ENCODE measurements at places on chromosomes 2 and 18.
A peak's percentile ranks its signal among the peaks of the same experiment; 100 is the strongest.

DNA sequence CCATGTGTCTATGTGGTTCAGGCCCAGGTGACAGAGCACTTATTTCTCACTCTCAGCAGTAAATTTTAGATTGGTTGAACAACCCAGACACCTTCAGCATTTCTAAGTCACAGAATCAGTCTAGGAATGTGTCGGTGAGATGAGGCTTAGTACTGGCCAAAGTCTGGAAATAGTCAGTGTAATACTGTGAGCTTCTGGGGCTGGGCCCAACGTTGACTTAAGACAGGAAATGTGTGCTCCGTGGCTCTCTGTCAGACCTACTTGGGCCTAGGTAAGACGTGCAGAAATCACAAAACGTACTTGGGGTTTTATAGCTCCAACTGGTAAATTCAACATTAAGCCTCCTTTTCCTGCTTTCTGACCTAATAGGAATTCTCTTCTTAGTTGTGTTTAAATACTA is 160.3 kb upstream of the COL3A1 start:
- peak; percentile 53 for ATAC-seq

- ATAC-seq = no peak
Measured at GRCh38 chr2:31070339-31071125, 67.7 kb downstream of the GALNT14 start.

- peak; percentile 38 for ATAC-seq
Measured at GRCh38 chr18:27942706-27943105, 234.2 kb downstream of the CDH2 start.

GRCh38 chr18:46332921-46333341 is 228.7 kb downstream of the HAUS1 start:
- no peak for ATAC-seq

DNA sequence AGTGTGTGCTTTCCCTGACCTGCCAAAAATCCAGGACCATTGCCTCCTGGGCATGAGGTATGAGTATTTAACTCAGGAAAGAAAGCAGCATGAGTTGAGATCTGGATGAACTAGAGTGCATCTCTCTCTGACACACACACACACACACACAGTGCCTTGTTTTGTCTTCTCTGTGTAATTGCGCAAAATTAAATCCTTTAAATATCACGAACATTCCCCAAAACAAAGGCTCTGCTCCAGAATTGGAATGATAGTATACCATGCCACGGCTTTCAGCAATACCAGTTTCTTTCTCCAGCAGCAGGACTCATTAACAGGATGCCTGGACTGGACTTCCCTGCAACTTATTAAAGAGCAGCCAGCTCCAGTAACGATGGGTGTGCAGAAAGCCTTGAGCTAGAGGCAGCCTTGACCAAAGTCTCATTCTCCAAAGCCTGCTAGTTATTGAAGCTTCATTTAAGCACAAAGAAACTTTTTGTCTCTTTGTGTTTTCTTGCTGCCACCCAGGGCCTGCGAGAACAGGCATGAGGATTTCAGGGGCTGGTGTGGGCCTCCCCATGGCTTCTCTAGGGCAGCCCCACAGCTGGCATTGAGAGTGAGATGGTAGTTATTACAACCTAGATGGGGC is 101.7 kb downstream of the NRP2 start:
- no peak for ATAC-seq

GRCh38 chr2:134973241-134974138 is 54.9 kb downstream of the CCNT2 start:
- no peak for ATAC-seq

DNA sequence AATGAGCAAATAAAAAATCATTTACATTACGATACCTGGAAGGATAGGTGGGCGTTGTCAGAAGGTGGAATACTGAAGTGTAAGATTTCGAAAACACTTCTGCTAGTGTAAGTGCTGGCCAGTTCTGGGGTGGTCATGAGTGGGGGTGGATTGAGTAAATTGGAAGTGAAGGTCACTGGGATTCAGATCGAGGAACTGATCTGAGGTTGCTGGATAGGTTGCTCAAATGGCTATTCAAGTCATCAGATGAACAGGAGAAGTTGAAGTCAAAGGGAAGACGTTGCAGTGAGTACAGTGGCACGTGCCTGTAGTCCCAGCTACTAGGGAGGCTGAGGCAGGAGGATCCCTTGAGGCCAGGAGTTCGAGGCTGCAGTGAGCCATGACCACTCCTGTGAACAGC is 95.7 kb downstream of the MALT1 start:
- no peak for ATAC-seq

GRCh38 chr2:157848213-157848612 is 27.9 kb downstream of the ACVR1 start:
- no peak for ATAC-seq

GRCh38 chr2:86815611-86816010 is 24.9 kb upstream of the CD8A start:
- no peak for ATAC-seq

DNA sequence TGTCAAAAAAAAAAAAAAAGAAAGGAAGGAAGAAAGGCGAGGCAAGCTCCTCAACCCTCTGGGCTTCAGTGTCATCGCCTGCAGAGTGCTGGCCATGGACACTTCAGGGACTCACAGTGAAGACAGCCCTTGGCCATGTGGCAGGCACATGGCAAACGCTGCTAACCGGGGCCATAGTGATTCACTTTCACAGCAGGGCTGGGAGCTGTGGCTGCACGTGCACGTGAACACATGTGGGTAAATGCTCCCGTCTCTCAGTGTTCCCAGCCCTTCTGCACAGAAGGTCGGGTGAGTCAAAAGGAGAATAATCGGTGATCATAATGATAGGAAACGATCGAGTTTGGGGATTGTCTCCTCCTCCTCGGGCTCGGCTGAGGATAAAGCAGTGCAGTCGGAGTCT is 46.1 kb upstream of the UBE2F start:
- ATAC-seq = no peak

DNA sequence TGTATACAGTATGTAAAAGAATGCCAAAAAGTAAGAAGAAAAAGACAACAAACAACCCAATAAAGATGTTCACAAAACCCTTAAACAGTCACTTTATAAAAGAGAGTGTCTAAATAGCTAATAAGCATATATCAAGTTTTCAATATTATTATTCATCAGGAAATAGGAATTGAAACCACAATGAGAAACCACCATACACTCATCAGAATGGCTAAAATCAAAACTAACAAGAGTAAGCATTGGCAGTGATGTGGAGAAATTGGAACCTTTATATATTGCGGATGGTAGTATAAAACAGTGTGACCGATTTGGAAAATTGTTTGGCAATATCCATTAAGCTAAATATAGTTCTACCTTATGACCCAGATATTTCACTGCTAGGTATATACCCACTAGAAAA is 20.5 kb upstream of the TGFA start:
- ATAC-seq = no peak

- no peak for ATAC-seq
Measured at GRCh38 chr2:177547122-177547521, 154.5 kb downstream of the AGPS start.

DNA sequence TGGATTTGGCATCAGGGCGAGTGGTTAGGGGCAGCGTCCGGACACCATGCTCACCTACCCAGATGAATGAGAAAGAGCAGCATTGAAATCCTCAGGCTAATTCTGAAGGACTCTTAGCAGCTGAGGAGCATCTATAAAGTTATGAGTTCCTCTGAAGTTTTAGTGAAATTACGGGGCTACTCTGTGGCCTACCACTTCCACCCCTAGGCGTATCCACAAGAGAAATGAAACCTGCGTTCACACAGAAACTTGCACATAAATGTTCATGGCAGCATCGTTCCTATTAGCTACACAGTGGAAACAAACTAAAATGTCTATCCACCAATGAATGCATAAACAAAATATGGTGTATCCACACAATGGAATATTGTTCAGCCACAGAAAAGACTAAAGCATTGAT is 98.0 kb downstream of the GBX2 start:
- ATAC-seq = no peak

DNA sequence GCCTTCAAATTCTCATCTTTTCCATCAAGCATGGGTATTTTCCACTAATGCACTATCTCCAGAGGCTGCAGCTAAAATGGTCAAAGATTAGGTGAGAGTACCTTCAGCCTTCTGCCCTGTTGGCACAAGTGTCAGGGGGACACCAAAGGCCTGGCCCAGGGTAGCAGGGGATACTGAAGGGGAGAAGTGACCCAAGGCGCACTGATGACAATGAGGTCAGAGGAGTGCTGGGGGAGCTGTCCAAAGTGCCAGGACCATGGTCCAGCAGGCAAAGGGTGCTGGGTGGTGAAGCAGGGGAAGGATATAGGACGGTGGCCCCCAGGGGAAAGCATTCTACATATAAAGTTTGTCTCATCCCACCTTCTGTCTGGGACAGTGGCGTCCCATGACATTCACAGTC is 303.4 kb downstream of the SMAD2 start:
- ATAC-seq = no peak

- ATAC-seq = no peak
Measured at GRCh38 chr2:121558329-121558728, 27.6 kb downstream of the RNU4ATAC start.

GRCh38 chr2:152529420-152530115 is 187.7 kb downstream of the PRPF40A start:
- no peak for ATAC-seq

DNA sequence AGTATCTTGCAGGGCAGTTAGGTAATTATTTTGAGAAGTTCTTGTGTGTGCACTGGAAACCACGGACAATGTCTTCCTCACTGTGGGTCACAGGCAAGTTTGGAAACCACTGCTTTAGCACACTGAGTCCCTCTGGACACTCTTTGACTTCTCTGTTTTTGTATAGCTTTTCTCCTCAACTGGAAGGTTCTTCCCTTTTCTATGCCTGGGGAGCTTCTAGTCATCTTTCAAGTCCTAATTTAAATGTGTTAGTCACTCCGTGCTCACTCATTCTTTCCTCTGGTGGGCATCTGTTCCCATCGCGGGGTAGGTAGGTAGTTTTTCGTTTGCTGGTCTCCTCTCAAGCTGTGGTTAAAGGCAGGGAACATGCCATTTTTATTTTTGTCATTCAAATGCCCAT is 32.1 kb downstream of the E2F6 start:
- ATAC-seq = no peak

GRCh38 chr18:71529703-71530303 is 1014.3 kb downstream of the CBLN2 start:
- ATAC-seq = peak; percentile 36

DNA sequence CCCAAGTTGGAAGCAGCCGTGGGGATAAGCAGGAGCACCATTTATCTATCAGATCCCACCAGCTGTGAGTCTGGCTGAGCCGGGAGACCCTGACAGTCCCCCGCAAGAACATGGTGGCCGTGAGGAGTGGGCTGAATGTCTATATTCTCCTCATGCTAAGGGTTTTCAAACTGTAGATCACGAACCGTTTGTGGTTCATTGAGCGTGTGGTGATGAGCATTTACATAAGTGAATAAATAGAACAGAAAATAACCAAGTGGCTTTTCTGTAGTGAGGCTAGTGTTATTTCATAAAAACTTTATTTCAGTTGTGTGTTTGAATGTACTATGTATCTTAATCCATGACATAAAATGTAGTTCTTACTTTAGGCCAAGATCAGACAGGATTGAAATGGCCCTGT is 190.2 kb upstream of the APCDD1 start:
- ATAC-seq = no peak

DNA sequence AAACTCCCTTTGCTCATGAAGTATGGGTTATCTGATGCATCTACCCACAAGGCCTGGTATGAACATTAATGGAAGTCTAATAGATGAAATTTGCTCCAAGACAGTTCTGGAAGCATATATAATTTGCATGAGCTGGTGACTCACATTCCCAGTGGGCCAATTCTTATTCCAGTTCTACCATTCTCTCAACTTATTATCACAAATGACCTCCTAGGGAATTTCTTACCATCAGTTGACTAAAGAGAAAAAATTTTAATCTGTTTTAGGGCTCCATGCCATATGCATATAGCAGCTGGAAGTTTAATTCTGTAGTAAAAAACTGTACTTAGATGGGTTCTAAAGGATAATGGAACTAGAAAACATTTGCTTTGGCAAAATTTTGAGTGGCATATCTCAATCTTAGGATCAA is 165.2 kb upstream of the COL3A1 start:
- peak; percentile 84 for ATAC-seq

GRCh38 chr18:24930971-24931370 is 421.0 kb downstream of the ZNF521 start:
- no peak for ATAC-seq

- peak; percentile 56 for ATAC-seq
Measured at GRCh38 chr2:68103709-68104055, 40.9 kb upstream of the C1D start.

GRCh38 chr2:202605174-202605573 is 29.6 kb upstream of the FAM117B start:
- no peak for ATAC-seq

- ATAC-seq = no peak
Measured at GRCh38 chr2:43212931-43213330, 13.5 kb downstream of the ZFP36L2 start.

DNA sequence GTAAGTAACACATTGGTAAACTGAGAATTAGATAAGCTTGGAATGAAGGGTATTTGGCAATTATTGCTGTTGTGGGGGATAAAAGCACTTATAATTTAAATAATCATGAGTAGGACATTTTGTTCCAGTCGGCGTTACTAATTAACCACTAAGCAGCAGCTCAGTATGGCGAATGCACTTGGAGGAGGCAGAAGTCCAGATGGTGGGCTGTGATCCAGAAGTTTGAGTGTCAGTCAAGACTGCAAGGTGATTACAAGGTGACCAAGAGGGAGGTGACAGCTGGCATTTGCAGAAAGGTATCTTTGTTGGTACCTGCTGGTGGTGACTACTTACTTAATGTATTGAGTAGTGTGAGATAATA is 643.6 kb upstream of the FAM98A start:
- ATAC-seq = no peak

GRCh38 chr2:11871421-11871820 is 125.0 kb downstream of the LPIN1 start:
- no peak for ATAC-seq

All from SK-N-SH treated with all-trans-retinoic acid at 6 μM for 48 hours (cell line).